ENCODE measurements at places on chromosomes 7 and 10. TPM values are rescaled to one million over a fixed set of nuclear protein-coding genes. Genes with fewer than 3 reads are reported as not detected.

GRCh38 chr7:44431091-44431608 is 59.3 kb downstream of the NUDCD3 start:
- DNase-seq = no peak

GRCh38 chr7:113751547-113751946 is 167.3 kb downstream of the PPP1R3A start:
- no peak for DNase-seq

DNA sequence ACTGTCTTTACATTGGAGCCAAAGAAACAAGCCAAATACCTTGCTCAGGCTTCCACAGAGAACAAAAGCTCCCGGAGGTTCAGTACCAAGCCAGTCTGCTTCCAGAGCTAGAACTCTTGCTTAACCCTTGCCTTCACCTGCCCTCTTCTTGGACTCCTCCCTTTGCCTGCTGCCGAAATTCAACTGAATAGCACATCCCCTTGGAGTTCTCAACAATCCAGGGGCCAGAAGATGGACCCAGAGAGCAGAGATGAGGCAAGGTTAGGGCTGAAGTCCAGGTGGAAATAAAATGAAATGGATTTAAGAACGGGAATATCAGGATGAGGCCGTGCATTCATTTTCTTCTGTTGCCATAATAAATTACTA is 876 bp upstream of the PIK3AP1 start:
- no peak for DNase-seq

- no peak for DNase-seq
Measured at GRCh38 chr10:17735166-17735941, 16.6 kb upstream of the TMEM236 start.

Gene SPDYE6
- not detected for total RNA-seq

GRCh38 chr10:117162093-117163060 is 24.3 kb upstream of the VAX1 start:
- DNase-seq = no peak

- no peak for DNase-seq
Measured at GRCh38 chr7:151083071-151083823, at the start of gene TMUB1. Gene TMUB1 (minus strand): TSS chr7:151083493. CDS start chr7:151082563, 930 bp downstream.

Data from HFFc6 (cell line).